ENCODE measurements at places on chromosomes 4 and X.
A peak's percentile ranks its signal among the peaks of the same experiment; 100 is the strongest.

DNA sequence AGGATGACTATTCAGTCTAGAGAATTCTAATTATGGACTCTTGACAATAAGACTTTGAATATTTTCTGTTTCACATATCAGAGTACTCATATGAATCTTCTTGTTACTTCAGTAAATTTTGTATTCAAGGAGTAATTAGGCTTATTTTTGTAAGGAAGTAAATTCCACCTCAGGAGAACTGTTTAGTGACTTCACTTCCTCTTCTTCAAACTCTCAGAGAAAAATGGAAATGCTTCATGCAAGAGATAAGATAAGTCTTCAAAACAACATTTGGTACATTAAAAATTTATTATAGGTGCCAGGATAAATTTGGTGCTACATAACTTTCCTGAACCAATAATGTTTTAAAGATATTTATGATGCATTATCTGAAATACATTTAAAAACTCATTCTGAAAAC lies 1421.9 kb downstream of the PCDH7 start:
- DNase-seq, result no peak

DNA sequence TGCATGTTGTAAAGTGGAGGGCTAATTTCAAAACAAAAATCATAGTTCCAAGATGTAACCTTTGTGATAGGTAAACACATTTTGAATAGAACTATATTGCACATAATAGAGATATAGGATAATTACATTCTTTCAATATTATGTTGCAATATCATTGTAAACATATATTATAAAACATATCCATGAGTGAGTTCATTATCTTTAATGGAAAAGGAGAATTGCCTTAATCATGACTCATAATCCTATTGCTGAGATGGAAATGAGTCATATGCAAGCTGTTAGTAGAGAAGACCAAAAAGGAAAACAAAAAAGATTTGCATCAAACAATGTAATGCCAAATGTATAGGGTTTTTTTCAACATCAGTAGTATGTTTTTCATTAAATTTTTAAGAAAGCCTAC lies 73.7 kb upstream of the WDR44 start:
- DNase-seq, result no peak

GRCh38 chr4:57401586-57401985 lies 291.4 kb upstream of the IGFBP7 start:
- no peak for DNase-seq

- DNase-seq, result no peak
These were observed 134.9 kb downstream of the MAML3 start for GRCh38 chr4:140018931-140019618.

- DNase-seq, result no peak
These were observed 23.3 kb upstream of the CRMP1 start for GRCh38 chr4:5916229-5916628.

GRCh38 chr4:155208258-155209054 lies at the start of gene NPY2R:
TSS of gene NPY2R (plus strand) at chr4:155208636. CDS start at chr4:155213940, 5,304 bp downstream.
- no peak for DNase-seq

DNA sequence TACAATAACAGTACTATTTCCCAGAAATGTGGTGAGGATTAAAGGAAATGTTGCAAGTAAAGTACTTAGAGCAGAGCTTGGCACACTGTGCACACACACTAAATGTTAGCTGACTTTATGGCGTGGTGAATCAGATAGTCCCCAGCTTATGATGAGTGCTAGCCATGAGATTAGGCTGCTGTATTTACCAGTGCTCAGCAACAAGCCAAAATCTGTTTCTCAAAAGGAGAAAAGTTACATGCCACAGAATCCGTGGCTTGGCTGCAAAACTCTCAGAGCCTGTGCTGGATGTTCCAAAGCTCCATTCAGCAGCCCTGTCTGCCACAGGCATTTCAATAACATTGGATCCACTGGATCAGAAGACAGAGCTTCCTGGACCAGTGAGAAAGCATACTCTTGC lies 12.8 kb upstream of the STBD1 start:
- DNase-seq, result no peak

GRCh38 chr4:141580523-141580922 lies 55.9 kb upstream of the IL15 start:
- DNase-seq, result no peak

- DNase-seq, result no peak
These were observed 334.8 kb upstream of the KLF3 start for GRCh38 chr4:38328989-38329729.

GRCh38 chr4:82909326-82909725 lies 8.8 kb downstream of the THAP9 start:
- DNase-seq, result no peak

GRCh38 chrX:8254401-8254800 lies 83.3 kb upstream of the VCX2 start:
- DNase-seq, result no peak

- no peak for DNase-seq
These were observed 45.5 kb downstream of the SORCS2 start for GRCh38 chr4:7237873-7238272.

DNA sequence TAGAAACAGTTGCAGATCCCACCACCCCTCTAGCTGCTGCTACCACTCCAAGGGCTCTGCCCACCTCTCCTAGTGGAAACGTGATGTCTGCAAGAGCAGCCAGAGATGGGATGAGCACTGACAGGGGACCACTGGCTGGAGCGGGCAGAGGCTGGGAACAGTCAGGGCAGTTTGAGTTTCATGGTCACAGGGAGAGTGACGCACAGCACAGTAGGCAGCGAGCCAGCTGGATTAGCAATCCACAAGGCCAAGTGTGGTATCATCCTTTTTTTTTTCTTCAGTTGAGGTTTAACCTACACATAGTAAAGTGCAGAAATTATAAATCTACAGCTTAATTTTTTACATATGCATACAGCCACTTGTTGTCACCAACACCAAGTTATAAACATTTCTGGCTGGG lies 6.4 kb upstream of the SCML2 start:
- no peak for DNase-seq

GRCh38 chr4:117481742-117482141 lies 396.4 kb upstream of the TRAM1L1 start:
- DNase-seq, result no peak

- no peak for DNase-seq
These were observed 23.9 kb downstream of the MOB1B start for GRCh38 chr4:70925899-70926635.

- peak; percentile 91 for DNase-seq
These were observed at the start of gene CCDC149 for GRCh38 chr4:24912252-24913118. TSS of gene CCDC149 (minus strand) at chr4:24913042. CDS start at chr4:24912864, 178 bp downstream.
